ENCODE measurements at places on chromosomes 13 and 19.

DNA sequence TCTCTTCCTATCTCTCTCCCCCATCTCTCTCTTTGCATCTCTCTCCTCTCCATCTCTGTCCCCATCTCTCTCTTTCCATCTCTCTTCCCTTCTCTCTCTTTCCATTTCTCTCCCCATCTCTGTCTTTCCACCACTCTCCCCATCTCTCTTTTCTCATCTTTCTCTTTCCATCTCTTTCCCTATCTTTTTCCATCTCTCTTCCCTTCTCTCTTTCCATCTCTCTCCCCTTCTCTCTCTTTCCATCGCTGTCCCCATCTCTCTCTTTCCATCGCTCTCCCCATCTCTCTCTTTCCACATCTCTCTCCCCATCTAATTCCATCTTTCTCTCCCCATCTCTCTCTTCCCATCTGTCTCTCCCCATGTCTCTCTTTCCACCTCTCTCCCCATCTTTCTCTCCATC lies 24.5 kb downstream of the ADGRE3 start:
- DNase-seq, result no peak

- no peak for DNase-seq
Observed at GRCh38 chr13:23212671-23213070, 31.9 kb downstream of the SGCG start.

DNA sequence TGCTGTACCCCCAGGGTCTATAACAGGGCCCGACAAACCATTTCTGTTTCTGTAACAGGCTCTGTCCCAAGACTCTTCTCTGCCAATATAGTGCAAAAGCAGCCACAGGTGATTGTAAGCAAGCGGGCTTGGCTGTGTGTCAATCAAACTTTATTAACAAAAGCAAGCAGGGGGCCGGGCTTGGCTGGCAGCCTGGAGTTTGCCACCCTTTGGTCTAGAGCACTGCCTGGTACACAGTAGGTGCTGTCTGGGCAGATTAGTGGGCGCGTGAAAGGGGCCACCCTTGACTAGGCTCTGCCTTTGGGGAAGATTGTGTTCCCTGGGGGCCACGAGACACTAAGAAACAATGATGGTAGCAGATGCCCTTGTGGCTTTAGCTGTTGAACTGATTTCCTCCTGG lies 27.4 kb downstream of the CCL25 start:
- no peak for DNase-seq

DNA sequence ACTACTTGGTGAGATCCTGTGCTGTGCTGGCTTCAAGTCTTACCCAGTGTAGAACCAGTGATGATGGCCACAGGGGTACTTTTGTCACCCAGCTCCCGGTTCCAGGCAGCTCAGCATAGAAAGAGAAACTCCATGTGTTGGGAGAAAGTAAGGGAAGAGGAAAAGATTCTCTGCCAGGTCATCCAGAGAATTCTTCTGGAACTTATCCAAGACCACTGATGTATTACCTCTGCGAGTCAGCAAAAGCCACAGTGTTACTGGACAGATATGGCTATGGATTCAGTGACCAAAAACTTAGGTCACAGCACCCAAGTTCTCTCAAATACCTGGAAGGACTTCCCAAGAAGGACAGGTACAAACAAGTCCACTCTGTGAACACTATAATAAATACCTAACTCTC lies 399.5 kb upstream of the MIR17HG start:
- no peak for DNase-seq

GRCh38 chr13:28423010-28423409 lies 71.9 kb downstream of the FLT1 start:
- DNase-seq, result no peak

GRCh38 chr19:4711211-4711610 lies 12.4 kb downstream of the DPP9 start:
- DNase-seq, result no peak

- no peak for DNase-seq
Observed at GRCh38 chr13:48876289-48876688, 99.4 kb upstream of the FNDC3A start.

- no peak for DNase-seq
Observed at GRCh38 chr13:39244561-39245230, 206.4 kb downstream of the NHLRC3 start.
